D721Med (cell line): ENCODE measurements at places on chromosomes 3 and 15.

- DNase-seq, result no peak
Measured at GRCh38 chr15:40847223-40847961, 3.5 kb downstream of the SPINT1 start.

DNA sequence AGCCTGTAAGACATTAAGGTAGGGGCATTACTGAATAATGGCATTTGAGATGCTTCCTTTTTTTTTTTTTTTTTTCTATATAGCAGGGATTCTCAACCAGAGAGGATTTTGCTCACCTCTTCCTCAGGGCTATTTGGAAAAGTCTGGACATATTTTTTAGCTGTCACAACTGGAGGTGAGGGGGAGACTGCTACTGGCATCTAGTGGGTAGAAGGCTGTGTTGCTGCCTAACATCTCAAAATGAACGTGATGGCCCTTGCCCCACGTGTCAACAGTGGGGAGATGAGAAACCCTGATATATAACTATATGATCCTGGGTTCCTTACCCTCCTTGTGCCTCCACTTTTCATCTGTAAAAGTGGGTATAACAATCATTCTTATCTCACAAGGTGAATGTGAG lies 71.9 kb downstream of the CADPS start:
- DNase-seq, result no peak

GRCh38 chr3:114374433-114374990 lies 80.7 kb downstream of the TIGIT start:
- DNase-seq, result no peak

DNA sequence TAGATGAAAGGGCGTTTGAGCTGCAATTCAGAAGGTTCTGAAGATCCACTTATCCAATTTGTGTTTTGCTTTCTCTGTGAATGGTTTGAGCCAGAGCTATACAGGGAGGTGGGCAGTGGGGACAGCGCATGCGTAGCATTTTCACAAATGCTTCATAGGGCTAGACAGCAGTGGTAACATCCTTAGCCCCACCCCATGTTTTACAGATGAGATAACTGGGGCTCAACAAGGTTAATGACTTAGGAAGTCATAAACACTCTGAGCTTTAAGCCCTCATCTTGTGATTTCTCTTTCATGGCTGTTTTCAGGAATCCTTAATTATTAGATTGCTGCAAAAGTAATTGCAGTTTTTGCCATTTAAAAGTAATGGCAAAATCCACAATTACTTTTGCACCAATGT lies 408.7 kb downstream of the IL5RA start:
- no peak for DNase-seq

GRCh38 chr3:141828890-141829289 lies 47.6 kb upstream of the ATP1B3 start:
- no peak for DNase-seq
